ENCODE measurements at places on chromosomes 5 and 9.

GRCh38 chr9:110170357-110171257, 37.4 kb downstream of the C9orf152 start:
- ATAC-seq, result no peak

DNA sequence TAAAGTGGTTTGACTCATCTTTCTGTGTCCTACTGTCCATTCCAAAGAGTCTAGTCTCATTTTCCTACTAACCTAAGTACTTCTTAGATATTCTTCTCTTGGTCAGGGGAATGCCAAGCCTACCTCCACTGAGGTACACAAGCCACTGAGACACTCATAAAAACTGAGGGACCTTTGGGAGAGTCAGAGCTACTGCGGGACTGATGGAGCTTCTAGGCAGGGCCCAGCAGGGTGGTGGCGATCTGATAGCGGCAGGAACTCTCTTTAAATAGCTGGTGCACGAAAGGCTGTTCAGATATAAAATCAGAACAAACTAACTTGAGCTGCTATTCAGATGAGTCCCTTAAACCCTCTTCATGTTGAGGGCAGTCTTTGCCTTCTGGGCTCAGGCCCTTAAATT, 14.7 kb downstream of the NUP214 start:
- ATAC-seq, result no peak

DNA sequence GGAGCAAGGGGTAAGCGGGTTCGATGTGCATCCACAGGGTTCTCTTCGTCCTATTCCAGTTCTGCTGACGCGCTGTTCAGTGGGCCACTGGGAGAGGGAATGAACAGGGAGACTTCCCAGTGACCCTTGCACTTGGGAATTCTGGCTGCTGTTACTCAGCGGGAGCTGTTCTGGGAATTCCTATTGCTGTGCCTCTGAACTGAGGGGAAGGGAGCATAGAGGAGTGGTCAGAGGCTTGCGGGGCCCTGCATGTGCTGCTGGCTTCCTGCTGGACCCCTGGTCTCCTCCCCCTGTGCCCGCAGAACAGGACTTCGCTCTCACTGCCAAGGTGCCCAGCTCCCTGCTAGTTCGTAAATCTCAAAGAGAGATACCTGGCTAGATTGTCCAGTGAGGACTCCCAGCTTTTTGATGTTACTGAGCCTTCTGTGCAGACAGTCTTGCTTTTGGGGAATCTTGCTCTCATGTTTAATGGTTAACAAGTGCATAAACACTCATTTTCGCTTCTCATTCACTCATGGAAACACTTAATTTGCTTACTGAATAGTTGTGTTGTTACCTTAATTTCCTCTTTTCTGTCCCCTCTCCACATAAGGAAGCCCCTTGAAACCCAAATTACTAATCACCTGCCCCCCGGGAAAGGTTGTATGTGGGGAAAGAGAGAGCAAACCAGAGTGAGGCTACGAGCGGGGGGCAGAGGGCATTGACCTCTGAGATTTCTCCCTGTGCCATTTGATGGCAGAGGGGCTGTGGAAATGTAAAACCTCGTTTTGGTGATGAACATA, 5.9 kb downstream of the TRIO start:
- ATAC-seq, result no peak

DNA sequence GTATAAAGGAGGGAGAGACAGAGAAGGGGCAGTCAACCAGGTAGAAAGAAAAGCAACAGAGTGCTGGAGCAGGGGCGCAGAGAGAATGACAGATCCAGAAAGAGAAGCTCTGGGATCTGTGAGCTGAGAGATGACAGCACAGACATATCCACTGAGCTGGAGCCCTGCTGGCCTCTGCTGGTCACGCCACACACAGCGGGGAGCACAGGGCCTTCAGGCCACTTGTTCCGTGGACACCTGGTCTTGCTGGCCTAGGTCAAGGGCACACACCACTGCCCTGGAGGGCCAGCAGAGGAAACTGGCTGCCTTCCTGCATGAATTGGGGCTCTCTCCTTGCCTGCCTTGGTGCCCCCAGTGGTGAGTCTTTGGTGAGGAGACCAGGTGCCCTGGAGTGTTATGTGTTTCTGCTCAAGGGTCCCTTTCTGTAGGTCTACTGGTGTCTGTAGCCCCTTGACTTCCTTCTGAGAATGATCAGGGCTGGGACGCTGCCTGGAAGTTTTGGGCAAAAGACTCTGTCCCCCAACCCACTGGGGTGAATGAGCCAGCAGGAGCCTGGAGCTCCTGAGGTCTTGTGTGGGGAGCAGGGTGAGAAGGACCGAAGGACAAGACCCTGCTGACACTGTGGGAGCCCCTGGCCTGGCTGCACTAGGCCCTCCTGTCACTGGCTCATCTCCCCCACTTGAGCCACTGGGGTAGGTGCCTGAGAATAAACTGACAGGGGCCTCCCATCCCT, 59.2 kb upstream of the ADAMTS2 start:
- ATAC-seq, result no peak

DNA sequence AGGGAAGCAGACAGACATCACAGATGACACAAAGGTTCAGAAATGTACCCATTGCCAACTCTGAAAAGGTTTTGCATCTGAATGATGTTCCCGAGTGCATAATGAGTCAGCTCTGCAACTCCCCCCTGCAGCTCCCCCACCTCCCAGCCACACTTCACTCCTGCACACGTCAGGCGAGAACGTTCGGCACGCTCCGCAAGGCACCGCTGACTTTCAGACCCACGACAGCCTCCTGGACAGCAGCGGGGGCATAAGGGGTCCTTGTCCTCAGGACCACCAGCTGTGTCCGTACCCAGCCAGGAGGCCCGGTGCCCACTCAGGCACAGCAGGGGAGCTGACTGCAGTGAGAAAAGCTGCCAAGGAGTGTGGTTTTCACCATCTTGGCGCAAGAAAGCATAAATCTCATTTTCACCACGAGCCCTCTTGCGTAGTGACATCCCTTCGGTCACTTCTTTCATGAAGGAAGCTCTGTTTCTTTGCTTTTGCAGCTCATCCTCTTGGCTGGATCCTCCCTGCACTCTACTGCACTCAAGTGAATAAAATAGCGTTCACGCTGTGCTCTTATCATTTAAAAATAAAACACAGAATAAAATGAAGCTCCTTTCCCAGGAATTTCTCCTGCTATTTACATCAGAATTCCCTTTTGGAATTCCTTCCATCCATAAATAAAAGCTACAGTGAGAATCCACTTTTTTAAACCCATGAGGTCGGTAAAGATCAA, 9.9 kb downstream of the GFPT2 start:
- ATAC-seq, result no peak

DNA sequence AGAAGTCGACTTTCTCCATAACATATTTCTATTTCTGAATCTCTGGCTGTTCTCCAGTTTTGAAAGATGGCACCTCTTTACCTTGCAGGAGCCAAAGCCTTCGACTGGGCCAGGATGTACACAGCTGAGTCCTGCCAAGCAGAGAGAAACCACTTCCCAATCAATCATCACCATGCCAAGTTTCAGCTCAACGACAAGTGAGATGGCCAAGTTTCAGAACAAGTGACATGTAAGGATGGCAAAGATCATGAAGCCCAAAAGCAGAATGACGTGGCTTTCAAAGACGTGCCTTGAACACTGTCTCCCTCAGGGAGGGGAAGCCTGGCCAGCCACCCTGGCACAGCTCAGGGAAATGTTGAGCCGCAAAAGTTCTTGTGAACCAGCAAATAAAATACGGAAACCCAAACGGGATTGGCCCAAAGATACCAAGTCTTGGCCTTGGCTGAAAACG, 17.7 kb downstream of the STK10 start:
- peak; percentile 47 for ATAC-seq

DNA sequence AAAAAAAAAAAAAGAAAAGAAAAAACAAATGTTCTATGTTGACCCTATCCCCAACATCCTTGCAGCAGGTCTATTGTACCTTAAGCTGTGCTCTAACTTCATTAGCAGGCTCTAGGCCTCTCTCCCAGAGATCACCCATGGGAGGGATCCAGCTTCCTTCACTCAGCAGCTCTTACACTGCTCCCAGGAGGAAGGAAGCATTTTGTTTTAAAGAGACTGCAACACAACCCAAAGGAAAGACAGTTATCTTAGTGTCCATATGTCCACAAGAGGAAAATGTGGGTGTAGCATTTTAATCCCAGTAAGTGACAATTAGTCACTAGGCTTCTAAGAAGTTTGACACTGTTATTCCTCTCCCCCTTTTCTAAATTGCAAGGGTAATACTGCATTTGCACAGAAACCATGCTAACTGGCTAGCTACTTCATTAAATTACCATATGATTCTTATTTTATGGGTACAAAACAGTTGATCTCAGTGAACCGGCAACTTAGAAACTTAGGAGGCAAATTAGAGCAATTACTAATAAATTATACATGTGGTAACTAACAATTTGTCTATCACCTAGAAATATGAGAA, 58.8 kb downstream of the MARCHF3 start:
- no peak for ATAC-seq

GRCh38 chr9:74035786-74036185, 461.3 kb upstream of the RORB start:
- no peak for ATAC-seq

DNA sequence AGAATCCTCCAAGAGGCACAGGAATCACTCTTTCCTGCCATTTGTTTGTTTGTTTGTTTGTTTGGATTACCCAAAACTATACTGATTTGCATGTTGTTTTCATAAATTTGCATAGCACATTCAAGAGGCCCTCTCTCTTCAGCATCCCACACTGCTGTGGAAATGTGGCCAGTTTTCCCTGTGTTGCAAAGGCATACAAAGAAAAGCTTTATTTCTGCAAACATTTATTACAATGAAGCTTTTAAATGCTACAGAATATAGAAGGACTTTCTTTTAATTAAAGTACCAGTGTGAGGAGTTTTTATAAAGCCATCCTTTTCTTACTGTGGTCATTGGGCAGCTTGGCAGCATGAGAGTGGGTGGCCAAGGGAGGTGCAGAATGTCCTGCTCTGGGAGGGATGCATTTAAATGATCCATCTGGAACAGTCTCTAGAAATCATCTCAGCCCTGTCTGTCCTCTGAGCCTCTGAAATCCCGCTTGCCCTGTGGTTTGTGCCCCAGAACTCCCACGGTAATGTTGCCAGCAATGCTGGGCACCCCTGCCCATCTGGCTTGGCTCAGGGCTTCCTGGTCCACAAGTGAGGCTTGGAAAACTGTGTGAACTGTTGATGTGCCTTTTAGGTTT, 356.8 kb upstream of the KIF2A start:
- no peak for ATAC-seq

DNA sequence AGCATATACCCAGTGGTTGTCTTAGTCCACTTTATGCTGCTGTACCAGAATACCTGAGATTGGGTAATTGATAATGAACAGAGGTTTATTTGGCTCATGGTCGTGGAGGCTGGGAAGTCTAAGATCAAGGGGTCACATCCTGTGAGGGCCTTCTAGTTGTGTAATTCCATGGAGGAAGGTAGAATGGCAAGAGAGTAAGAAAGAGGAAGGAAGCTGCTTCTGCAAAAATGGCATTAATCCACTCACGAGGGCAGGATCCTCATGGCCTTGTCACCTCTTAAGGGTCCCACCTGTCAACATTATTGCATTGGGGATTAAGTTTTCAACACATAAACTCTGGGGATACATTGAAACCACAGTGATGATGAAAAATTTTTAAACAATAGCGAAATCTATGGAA, 17.0 kb downstream of the BTNL8 start:
- ATAC-seq, result no peak

- no peak for ATAC-seq
These were observed 278.4 kb downstream of the MARCHF11 start for GRCh38 chr5:15901151-15901550.

- ATAC-seq, result no peak
These were observed 50.9 kb downstream of the MEGF9 start for GRCh38 chr9:120663380-120663779.

DNA sequence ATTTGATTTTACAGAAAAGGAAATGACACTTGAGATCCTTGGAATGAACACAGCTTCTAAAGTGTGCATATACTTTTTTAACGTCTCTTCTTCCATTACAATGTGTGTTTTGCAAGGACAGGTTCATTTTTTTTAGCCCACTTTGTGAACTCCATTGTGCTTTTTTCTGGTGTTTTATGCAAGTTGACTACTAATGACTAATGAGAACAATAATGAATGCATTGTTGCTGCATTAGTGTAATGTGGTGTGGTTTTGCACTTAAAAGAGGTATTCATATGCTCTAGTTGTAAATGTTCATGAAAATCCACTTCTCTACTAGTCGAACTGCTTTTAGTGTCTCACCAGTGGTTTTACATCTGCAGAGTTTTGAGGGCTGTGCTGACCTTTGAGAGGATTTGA, 93.6 kb downstream of the UHRF2 start:
- no peak for ATAC-seq

DNA sequence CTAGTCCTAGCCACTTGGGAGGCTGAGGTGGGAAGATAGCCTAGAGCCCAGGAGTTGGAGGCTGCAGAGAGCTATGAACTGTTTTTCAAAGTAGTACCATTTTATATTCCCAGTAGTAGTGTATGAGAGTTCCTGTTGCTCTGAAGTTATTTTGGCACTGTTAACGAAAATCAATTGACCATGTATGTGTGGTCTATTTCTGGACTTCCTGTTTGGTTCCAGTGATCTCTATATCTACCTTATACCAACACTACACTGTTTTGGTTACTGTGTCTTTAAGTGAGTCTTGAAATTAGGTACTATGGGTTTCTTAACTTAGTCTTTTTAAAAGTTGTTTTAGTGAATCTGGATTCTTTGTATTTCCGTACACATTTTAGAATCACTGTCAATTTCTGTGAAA, 13.6 kb downstream of the SLF1 start:
- no peak for ATAC-seq

DNA sequence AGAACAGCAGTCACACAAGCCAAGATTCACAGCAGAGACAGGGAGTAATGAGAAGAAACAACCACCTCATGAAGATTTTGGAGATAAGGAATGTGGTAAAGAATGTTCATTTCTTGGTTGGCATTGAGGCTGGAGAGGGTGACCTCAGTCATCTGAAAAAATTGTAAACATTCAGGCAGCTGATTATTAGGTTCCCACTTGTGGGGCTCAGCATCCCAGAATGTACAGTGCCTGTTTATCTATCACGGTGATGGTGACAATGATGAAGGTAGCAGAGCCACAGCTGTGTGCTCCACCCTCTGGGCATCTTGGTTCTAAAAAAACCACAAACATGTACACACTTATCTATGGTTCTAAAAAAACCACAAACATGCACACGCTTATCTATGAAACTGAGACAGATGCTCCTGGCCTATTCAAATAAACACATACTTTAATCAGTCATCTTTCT, 143.9 kb upstream of the MOCS2 start:
- ATAC-seq, result peak; percentile 52
